Dorsolateral prefrontal cortex (tissue), 122 donors: ENCODE measurements at places on chromosomes 3 and 15.

GRCh38 chr15:31488437-31489204 is 162.0 kb downstream of the KLF13 start:
- no peak for DNase-seq

- DNase-seq = no peak
Observed at GRCh38 chr15:80099241-80099640, 39.8 kb downstream of the ZFAND6 start.

- DNase-seq = no peak
Observed at GRCh38 chr15:90463381-90463780, 66.3 kb upstream of the CRTC3 start.

DNA sequence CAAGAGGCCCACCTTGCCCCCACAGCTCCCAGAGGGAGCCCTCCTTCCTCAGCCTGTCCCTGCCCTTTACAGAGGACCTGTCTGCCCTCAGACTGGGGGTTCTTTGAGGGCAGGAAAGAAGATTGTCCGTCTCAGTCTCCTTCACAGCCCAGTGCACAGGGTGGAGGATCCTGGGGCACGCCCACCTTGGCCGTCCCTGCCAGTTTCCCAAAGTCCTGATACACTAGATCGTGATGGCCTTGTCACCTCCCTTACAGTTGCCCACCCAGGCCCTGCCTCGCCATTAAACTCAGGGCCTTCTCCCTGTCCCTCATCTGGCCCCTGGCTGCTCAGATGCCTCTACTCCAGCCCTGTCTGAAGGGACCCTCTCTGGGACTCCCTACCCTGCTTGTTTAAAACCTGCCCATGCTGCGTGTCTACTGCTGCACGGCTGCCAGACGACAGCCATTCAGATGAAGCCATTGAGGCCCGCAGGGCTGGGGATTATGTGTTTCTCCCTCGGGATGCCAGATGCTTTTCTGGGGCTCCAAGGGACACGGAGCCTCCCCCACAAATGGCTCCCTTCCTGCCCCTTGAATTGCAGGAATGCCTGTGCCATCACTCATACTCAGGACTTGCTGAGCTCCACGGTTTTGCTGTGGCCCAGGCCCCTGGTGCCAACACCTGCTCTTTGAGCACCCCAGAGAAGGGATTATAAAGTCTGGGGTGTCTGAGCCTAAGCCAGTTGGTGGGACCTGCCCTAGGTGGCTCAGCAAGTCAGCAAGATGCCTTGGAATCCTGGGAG is 27.8 kb downstream of the ACSBG1 start:
- no peak for DNase-seq

DNA sequence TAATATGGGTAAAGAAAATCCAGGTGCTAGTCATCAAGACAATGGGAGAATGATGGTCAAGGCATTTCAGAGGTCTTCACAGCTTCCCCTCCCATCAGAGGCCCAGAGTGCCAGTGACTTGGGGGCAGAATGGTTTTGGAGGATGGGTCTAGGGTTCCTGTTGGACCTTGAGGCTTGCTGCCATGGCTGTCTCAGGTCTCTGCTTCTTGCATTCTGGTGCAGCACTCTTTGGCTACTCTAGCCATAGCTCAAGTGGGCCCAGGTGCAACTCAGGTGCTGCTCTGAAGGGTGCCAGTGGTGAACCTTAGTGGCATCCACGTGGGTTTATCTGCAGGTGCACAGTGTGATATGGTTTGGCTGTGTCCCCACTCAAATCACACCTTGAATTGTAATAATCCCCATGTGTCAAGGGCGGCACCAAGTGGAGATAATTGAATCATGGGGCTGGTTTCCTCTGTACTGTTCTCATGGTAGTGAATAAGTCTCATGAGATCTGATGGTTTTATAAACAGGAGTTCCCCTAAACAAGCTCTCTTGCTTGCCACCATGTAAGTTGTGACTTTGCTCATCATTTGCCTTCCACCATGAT is 48.5 kb upstream of the PEX5L start:
- no peak for DNase-seq

DNA sequence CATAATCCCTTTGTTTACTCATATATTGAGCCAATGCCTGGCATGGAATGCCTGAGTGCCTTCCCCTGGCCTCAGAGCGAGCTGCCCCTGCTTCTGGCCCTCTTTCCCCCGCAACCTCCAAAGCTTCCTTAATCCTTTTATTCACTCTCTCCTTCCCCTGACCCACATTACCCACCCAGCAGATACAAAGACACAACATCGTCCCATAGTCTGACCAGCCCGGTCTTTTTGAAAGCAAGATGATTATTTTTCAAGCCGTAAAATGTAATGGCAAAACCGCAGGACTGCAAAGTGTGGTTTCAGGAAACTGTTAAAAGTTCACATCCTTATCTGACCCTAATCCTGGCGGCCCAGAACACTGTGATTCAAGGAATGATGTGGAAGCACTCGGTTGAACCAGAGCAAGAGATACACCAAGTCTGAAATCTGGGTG is 78.4 kb upstream of the LRTM1 start:
- DNase-seq = no peak
